ENCODE measurements at places on chromosomes 3 and 15.

DNA sequence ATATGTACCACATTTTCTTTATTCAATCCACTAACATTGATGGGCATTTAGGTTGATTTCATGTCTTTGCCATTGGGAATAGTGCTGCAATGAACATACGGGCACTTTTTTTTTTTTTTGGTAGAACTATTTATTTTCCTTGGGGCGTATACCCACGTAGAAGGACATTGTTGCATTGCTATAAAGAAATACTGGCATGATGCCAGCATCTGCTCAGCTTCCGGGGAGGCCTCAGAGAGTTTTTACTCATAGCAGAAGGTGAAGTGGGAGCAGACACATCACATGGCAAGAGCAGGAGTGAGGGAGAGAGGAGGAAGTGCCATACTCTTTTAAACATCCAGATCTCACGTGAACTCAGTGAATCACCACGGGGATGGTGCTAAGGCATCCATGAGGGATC lies 197.0 kb downstream of the SQOR start:
- DNase-seq, result no peak

- DNase-seq, result no peak
These were observed 19.3 kb upstream of the TGM5 start for GRCh38 chr15:43286074-43286473.

DNA sequence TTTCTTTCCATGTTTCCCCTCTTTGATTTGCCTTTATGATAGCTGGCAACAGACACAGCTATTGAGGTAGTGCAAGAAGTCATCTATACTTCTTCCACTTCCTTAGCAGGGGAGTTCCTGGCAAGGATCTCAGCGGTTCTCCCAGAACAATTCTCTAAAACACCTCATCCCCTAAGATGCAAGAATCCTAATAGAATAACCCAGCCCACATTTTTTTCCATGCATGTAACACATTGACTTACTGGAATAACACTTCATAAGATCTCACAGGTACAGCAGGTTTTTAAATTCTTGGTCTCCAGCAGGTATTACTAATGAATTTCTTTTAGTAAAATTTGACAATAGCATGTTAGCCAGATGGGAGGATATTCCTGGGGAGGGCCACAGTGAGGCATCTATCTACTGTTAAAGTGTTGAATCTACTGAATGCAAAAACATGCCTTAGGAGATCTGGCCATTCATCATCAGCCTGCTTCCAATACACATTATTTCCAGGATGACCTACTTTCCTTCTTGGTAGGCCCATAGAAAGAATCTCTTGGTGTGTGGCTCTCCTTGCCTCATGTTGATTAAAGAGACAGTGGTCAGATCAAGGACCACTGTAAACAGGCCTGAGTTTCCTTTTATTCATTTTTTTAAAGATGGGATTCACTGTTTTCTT lies 78.5 kb downstream of the RAD18 start:
- no peak for DNase-seq

DNA sequence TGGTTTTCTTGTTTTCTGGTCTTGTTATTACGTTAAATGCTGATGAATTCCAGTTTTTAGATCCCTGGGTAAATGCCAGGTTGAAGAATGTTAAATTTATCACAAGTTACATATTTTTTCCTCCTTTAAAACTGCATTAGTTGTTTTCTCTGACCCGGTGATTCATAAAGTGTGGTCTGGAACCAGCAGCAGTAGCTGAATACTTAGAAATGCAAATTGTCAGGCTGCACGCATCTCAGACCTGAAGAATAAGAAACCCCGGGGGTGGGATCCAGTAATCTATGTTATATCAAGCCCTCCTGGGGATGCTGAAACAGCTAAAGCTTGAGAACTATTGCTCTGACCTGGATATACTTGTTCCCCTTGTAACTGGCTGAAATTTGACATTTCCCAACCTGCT lies 69.1 kb downstream of the PEX5L start:
- DNase-seq, result no peak

DNA sequence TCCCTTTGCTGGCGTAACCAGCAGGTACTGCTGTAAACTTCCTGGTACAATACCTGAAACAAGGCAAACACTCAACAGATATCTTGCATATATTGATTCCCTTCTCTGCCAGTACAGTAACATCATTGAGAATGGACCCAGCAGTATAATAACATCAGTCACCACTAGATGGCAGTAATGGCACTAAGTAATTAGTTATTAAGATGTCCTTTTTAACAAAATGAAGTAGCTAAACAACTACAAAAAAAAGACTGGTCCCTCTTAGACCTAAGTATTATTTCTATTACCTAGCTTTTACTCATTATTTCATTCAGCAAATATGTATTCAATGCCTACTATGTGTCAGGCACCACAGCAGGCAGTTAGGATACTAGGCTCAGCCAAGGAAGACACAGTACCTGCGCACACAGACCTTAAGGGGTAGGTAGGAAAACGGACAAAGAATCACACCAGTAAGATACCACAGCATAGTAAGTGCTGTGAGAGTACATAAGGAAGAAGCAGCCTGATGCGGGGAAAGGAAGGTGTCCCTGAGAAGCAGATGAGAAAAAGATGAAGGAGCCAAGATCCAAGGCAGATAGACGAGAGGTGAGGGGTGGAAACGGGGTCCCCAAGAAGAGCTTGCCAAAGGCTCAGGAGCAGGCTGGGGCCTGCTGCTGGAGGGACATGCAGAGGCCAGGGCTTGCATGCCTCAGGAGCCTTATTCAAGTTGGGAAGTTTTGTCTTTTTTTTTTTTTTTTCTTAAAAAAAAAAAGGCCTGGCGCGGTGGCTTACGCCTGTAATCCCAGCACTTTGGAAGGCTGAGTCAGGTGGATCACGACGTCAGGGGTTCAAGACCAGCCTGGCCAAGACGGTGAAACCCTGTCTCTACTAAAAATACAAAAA lies 102.7 kb upstream of the CHD2 start:
- DNase-seq, result no peak

GRCh38 chr15:60272623-60273022 lies 125.2 kb downstream of the ANXA2 start:
- DNase-seq, result no peak

DNA sequence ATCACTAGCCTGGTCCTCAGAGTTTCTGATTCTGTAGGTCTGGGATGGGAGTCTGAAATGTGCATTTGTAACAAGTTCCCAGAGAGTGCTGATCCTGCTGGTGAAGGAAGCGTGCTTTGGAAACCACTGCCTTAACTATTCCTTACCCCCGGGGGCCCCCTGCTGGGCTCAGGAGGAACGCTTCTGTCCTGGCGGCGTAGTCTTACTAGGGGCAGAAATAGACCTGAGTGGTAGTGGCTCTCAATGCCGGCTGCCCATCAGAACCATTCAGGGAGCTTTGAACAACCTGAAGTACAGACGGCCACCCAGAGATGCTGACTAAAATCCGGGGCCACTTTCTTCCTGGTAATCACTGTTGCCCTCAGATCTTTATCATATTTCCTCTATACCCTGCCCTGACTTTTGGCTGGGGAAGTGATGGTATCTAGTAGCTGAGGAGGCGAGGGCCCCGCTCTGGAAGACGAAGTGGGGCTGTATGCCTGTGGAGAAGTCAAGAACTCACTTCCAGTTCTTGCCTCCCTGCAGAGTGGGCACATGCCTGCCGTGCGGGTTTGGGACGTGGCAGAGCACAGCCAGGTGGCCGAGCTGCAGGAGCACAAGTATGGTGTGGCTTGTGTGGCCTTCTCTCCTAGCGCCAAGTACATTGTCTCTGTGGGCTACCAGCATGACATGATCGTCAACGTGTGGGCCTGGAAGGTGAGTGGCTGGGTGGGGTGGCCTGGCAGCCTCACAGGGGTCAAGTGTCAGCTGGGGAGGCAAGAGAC lies 16.3 kb upstream of the JMJD7 start:
- DNase-seq, result no peak

DNA sequence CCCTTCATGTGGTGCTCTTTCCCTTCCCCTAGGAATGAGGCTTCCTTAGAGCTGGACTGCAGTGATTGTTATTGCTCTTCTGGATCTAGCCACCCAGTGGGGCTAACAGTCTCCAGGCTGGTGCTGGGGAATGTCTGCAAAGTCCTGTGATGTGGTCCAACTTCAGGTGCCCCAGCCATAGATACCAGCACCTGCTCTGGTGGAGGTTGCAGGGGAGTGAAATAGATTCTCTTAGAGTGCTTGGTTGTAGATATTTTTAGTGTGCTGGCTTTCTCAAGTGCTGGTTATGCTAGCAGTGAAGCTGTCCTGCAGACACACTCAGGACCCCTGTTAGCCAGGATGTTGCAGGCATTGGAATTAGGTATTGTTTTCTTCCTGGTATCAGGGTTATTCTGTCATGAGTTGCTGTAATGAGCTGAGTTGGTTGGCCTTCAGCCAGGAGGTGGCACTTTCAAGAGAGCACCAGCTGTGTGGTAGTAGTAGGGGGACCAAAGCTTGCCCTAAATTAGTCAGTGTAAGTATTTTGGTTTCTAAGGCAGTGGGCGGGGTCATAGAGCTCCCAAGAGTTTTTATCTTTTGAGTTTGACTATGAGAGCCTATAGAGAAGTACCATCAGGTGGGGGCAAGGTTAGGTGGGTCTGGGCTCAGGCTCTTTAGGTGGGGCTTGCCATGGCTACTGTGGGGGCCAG lies 317.5 kb upstream of the SGO1 start:
- DNase-seq, result no peak

DNA sequence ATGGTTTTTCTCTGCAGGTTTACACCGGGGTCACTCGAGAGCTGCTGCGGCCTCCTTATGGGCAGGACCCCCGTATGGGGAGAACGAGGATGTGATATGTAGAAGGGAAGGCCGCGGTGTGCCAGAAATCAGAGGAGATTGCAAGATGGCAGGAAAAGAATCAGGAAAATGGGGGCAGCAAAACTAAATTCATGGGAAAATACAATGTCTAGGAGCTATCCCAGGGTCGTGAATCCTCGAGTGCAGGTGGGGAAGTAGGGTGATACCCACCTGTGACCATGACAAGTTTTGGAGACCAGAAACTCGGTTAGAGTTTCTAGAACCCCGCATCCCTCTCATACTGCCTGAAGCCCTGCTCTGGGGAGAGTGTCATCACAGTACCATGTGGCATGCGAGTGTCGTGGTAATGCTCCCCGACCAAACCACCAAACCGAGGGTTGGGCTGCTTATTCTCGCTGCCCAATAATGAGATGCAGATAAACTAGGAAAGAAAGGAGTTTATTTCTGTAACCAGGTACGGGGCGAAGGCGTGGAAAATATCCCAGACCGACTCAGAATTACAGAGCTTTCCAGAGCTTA lies 781 bp downstream of the TRNT1 start:
- no peak for DNase-seq

- DNase-seq, result no peak
These were observed 45.6 kb downstream of the HHLA2 start for GRCh38 chr3:108341911-108342310.

- DNase-seq, result no peak
These were observed 768 bp upstream of the PDE12 start for GRCh38 chr3:57555306-57555705.

DNA sequence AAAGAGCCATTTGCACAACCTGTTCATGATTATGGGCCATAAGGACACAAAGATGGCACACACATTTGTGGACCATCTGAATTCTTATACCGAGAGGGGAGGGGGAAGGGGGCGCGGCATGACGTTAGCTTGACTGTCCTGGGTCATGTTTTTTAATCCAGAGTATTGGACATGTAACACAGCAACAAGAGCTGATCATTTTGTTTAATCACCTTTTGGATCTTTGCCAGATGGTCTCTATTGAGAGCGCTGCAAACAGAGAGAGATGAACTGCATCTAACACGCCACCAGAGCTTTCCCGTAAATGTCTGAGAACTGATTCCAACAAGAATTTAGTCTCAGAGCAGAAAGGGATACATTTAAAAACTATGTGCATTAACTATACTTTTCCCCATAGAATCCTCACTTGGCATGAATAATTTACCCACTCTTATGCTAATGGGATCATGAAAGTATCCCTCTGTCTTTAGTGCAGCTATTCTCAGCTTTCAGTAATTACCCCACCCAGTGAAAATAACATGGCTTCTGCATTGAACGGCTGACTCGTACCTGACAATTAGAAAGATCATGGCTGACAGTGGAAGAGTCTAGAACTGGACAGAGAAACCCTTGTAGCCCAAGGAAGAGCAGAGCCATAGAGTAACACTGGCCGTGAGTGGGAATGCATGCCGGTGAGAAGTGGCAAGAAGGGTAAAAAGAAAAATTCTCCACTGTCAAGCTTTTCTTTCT lies 22.6 kb downstream of the MEIS2 start:
- no peak for DNase-seq

GRCh38 chr3:124584552-124585391 lies 145.5 kb upstream of the UMPS start:
- DNase-seq, result no peak

DNA sequence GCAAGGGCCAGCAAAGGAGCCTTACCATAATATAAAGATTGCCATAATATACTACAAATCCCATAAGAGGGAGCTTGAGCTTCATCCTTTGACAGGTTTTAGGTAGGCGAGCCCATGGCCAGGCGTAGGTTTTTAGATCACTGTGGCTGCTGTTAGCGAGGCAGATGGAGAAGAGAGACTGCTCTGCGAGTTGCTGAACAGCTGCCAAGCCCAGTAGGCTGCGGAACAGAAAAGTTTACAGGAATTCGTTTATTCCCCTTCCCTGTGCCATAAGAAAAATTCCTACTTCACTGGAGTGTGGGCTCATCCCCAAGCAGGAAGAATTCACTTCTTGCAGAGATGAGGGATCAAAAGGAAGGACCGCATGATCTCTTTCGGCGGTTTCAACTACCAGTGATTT lies 30.5 kb downstream of the TMED3 start:
- DNase-seq, result no peak

DNA sequence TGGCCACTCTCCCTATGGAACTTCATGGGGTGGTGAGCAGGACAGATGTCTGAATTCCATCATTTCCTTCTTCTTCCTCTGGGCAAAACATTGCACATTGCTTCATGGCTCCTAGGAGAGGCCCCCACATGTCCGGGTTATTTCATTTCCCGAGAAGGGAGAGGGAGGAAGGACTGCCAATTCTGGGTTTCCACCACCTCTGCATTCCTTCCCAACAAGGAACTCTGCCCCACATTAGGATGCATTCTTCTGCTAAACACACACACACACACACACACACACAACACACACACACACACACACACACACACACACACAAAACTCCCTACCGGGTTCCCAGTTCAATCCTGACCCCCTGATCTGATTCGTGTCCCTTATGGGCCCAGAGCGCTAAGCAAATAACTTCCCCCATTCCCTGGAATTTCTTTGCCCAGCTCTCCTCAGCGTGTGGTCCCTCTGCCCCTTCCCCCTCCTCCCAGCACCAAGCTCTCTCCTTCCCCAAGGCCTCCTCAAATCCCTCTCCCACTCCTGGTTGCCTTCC lies 1.9 kb downstream of the RHO start:
- no peak for DNase-seq

GRCh38 chr3:156010829-156011228 lies 109.5 kb upstream of the KCNAB1 start:
- DNase-seq, result no peak

DNA sequence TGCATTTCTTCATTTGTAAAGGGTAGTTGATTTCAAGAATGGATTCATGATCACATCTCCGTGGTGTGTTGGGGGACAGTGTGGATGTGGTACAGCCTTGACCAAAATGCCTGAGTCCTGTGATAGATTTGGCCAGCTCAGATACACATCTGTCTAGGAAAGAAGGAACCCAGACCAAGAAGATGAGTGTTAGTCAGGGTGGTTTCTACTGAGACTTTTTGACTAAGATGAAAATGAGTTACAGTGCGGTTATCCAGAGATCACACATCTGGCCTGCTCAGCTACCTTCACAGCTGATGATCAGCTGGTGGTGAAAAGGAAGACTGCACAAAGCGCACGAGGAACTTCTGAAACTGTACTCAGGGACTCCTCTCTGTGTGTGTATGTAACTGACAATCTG lies 68.0 kb downstream of the FNDC3B start:
- DNase-seq, result no peak

GRCh38 chr3:194860725-194861124 lies 175.0 kb downstream of the FAM43A start:
- DNase-seq, result no peak

GRCh38 chr3:1292571-1293071 lies 199.8 kb downstream of the CNTN6 start:
- no peak for DNase-seq

Measured in vagina (tissue), 2 donors.